ENCODE measurements at places on chromosomes 13 and 19. TPM values are rescaled to one million over a fixed set of nuclear protein-coding genes. Genes with fewer than 3 reads are reported as not detected.
A peak's percentile ranks its signal among the peaks of the same experiment; 100 is the strongest.

DNA sequence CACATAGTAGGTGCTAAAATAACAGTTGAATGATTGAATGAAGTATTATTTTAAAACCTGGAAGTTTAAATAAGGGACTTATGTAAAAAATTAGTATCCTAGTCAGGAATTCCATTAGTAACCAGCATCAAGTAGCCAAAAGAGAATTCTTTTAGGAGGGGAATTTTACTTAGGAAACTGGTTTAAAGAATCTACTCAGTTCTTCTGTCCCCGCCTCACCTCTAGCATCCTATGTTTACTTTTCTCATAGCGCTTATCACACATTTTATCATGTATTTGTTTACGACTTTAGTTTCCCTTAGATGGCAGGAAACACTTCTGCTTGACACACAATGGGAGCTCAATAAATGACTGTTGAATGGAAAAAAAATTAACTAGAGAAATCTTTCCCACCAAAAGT lies 229.0 kb downstream of the KLF5 start:
- no peak overlapping the region for H3K4me3 ChIP-seq
- H3K27ac ChIP-seq, result no peak overlapping the region
- DNase-seq, result no peak
- no peaks in the 10 kb centered on the region for H3K27me3 ChIP-seq

DNA sequence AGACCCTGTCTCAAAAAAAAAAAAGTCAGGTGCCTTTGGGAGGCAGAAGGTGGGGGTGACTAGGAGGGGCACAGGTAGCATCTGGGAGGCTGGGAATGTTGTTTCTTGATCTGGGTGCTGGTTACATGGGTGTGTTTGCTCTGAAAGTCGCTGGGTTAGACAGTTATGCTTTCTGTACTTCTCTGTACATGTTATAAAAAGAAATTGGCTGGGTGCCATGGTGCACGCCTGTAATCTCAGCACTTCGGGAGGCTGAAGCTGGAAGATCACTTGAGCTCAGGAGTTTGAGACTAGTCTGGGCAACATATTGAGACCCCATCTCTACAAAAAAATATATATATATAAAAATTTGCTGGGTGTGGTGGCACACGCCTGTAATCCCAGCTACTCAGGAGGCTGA lies 15.1 kb downstream of the NOSIP start:
- no peaks in the 10 kb centered on the region for H3K36me3 ChIP-seq
- no peak for DNase-seq
- H3K4me1 ChIP-seq, result peaks cover under 1% of the 10 kb centered on the region
- H3K27me3 ChIP-seq, result no peaks in the 10 kb centered on the region
- H3K4me3 ChIP-seq, result no peak overlapping the region
- no peak overlapping the region for H3K27ac ChIP-seq

GRCh38 chr19:18985257-18985656 lies 44.2 kb upstream of the HOMER3 start:
- H3K4me3 ChIP-seq, result no peak overlapping the region
- no peaks in the 10 kb centered on the region for H3K36me3 ChIP-seq
- no peaks in the 10 kb centered on the region for H3K4me1 ChIP-seq
- H3K27me3 ChIP-seq, result no peaks in the 10 kb centered on the region
- no peak overlapping the region for H3K27ac ChIP-seq

DNA sequence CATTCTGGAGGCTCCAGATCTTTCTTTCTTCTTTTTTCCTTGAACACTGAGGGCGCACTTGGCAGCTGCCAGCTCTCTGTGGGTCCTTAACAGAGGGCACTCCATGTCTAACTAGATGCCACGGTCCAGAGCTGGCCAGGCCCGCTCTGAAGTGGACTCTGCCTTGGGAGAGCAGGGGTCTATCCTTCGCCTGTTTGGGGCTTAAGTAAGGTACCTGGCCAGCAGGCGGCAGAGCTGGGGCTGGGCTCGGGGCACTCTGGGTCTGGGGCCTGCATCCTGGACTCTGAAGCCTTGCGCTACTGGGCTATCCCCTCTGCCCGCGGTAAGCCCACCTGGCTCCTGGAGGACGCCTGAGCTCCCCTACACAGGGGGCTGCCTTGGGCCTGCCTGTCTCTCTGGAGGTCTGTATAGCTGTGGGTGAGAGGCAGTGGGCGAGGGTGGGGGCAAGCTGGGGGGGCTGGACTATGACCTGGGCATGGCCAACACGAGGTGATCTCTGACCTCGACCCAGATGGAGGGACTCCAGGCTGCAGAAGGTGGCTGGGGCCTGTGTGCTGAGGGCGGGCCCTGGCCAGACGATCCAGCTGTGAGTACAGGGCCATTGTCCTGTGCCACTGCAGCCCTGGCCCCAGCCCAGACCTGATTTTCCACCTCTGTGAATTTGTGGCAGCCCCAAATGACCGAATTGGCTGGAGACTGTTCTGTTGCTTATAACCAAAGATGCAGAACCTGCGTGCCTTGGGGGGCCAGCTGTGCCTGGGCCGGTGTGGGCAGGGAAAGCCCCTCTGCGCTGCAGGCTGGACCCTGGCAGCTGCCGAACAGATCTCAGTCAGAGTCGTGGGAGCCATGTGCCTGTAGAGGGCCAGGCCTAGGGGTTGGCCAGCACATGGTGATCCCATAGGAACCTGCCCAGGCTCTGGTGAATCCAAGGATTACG lies 26.5 kb downstream of the CEBPG start:
- no peaks in the 10 kb centered on the region for H3K36me3 ChIP-seq
- peak; percentile 81 for DNase-seq
- H3K4me1 ChIP-seq, result peaks cover 6% of the 10 kb centered on the region
- H3K27ac ChIP-seq, result peak overlapping the region; percentile 49
- no peak overlapping the region for H3K4me3 ChIP-seq

GRCh38 chr19:53898636-53899341 lies 10.3 kb upstream of the CACNG7 start:
- no peaks in the 10 kb centered on the region for H3K36me3 ChIP-seq
- no peaks in the 10 kb centered on the region for H3K4me1 ChIP-seq
- no peak overlapping the region for H3K4me3 ChIP-seq
- no peak for DNase-seq
- H3K27me3 ChIP-seq, result no peaks in the 10 kb centered on the region

DNA sequence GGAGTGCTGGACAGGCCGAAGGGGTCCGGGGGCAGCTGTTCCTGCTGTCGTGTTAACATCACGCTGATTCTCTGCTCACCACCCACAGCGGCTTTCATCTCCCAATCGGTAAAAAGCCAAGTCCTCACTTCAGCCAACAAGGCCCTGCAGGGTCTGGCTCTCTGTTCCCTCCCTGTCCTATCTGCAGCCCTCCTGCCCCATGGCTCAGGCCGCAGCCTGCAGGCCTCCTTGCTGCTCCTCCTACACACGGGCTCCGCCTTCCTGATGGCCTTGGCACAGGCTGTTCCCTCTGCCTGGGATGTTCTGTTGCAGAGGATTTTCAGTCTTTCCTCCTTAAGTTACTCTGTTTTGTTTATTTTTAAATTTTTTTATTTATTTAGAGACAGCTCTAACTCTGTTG lies 22.2 kb downstream of the FUZ start:
- no peaks in the 10 kb centered on the region for H3K4me1 ChIP-seq
- H3K27me3 ChIP-seq, result no peaks in the 10 kb centered on the region

DNA sequence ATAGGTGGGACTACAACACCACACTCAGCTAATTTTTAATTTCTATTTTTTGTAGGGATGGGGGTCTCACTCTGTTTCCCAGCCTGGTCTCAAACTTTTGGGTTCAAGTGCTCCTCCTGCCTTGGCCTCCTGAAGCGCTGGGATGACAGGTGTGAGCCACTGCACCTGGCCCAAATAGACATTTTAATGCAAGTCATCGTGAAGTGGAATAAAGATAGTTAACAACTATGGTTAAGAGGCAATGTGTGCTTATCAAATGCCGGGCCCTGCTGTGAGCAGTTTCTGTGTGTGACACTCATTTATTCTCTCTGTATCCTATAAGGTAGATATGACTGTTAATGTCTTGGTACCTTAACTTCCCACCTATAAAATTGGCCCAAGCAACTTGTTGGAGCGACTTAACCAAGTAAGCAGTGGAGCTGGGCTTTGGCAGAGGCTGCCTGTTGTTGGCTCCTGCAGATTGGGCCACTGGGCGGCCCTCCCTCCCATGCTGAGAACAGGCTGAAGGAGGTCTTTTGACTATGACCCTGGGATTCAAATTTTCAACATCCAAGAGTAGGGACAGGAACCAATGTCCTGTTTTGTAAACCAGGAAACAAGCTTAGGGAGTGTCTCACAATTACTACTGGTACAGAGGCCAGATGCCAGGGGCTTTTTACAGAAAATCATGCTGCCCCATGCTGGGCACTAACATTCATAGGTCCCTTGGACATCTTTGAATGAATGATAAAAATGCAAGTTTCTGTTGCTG lies 450.7 kb downstream of the TSHZ3 start:
- no peak overlapping the region for H3K27ac ChIP-seq
- H3K4me3 ChIP-seq, result no peak overlapping the region
- peak; percentile 49 for DNase-seq
- no peaks in the 10 kb centered on the region for H3K36me3 ChIP-seq
- peaks cover 13% of the 10 kb centered on the region for H3K4me1 ChIP-seq
- no peaks in the 10 kb centered on the region for H3K27me3 ChIP-seq

- no peaks in the 10 kb centered on the region for H3K27me3 ChIP-seq
- H3K27ac ChIP-seq, result no peak overlapping the region
- H3K4me1 ChIP-seq, result no peaks in the 10 kb centered on the region
- no peak for DNase-seq
- no peak overlapping the region for H3K4me3 ChIP-seq
- H3K36me3 ChIP-seq, result no peaks in the 10 kb centered on the region
Measured at GRCh38 chr13:41928323-41928722, 32.6 kb downstream of the VWA8 start.

- peak overlapping the region; percentile 74 for H3K27ac ChIP-seq
- no peak overlapping the region for H3K4me3 ChIP-seq
- DNase-seq, result peak; percentile 17
- H3K4me1 ChIP-seq, result peaks cover 40% of the 10 kb centered on the region
- H3K36me3 ChIP-seq, result no peaks in the 10 kb centered on the region
- H3K27me3 ChIP-seq, result no peaks in the 10 kb centered on the region
Measured at GRCh38 chr19:31075146-31075655, 274.0 kb downstream of the TSHZ3 start.

GRCh38 chr19:11860721-11861120 lies 12.2 kb downstream of the ZNF439 start:
- no peaks in the 10 kb centered on the region for H3K4me1 ChIP-seq
- no peak overlapping the region for H3K27ac ChIP-seq
- DNase-seq, result no peak
- no peaks in the 10 kb centered on the region for H3K27me3 ChIP-seq
- H3K4me3 ChIP-seq, result no peak overlapping the region

GRCh38 chr13:26474286-26474685 lies 83.2 kb upstream of the WASF3 start:
- H3K36me3 ChIP-seq, result no peaks in the 10 kb centered on the region
- H3K27me3 ChIP-seq, result no peaks in the 10 kb centered on the region
- H3K4me3 ChIP-seq, result no peak overlapping the region
- H3K4me1 ChIP-seq, result no peaks in the 10 kb centered on the region

DNA sequence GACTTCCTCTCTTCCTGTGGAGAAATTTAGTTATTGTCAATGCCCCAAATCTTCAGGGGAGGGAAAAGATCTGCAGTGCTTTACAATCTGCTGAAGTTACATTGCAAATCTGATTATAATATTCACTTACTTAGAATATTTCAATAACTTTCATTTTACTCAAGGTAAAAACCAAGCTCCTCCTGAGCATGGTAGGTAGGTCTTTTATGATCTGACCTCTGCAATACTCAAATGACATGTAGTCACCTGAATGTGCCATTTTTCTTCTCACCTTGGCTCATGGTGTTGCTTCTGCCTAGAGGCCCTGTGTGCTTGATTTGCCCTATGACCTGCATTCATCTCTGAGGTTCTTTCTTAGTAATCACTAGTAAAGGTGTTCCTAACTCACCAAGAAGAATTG lies 331.4 kb downstream of the HS6ST3 start:
- no peaks in the 10 kb centered on the region for H3K36me3 ChIP-seq
- H3K27me3 ChIP-seq, result no peaks in the 10 kb centered on the region
- no peak overlapping the region for H3K27ac ChIP-seq
- no peaks in the 10 kb centered on the region for H3K4me1 ChIP-seq
- DNase-seq, result no peak

DNA sequence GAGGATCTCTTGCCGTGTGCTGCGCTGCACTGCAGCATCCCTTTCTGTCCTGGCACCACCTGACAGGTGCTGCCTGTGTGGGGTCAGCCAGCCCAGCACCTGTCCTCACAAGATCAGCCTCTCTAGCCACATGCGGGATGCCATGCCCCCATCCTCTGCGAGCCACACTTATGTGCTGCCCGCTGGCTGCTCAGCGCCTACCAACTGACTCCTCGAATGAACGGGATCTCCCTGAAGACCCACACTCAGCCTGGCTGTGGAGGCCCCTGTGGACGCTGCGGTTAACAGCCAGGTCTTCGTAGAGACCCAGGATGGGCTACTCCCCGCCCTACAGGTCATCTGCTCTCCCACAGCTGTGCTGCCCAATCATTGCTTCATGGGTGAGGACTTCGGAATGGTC lies 106.1 kb downstream of the DOCK9 start:
- no peak overlapping the region for H3K4me3 ChIP-seq
- H3K27me3 ChIP-seq, result no peaks in the 10 kb centered on the region
- H3K27ac ChIP-seq, result no peak overlapping the region

DNA sequence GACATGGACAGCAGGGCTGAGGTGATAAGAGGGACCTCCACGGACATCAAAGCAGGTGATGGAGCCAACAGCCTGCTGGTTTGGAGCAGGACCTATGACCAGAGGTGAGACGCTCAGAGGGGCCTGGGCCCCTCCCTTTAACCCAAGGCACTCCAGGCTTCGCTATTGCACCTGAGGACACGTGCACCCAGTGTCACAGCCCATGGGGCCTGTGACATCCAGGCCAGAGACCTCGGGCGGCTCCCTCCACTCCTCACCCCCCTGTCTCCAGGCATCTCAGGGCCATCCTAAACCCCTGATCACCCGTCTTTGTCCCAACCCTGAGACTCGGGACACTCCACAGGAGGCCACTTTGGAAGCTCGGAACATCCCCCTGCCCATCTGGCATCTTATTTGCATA lies 12.9 kb downstream of the ADGRE5 start:
- H3K4me3 ChIP-seq, result no peak overlapping the region
- H3K36me3 ChIP-seq, result peaks cover 9% of the 10 kb centered on the region
- no peak overlapping the region for H3K27ac ChIP-seq
- no peaks in the 10 kb centered on the region for H3K4me1 ChIP-seq

DNA sequence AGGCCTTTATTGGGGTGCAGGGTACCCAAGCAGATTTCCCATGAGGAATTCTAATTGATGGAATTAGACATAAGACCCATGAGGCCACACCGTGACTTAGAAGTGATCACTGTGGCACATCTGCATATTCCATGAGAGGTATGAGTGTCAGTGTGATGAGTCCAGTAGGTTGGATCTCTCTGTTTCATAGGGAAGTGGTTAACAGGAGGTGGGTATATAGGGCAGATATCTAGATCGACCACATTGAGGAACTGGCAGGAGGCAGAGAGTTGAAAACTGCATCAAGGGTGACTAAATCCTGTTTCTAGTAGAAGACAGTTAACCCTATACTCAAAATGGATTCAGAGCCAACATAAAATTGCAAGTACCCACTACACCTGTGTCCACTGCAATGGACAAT lies 68.6 kb upstream of the MIR17HG start:
- no peak for DNase-seq
- H3K4me3 ChIP-seq, result no peak overlapping the region
- no peaks in the 10 kb centered on the region for H3K36me3 ChIP-seq
- no peak overlapping the region for H3K27ac ChIP-seq

UBE2L5 gene
- not detected for total RNA-seq

LRFN3 gene
- total RNA-seq, result 15.5 TPM

TTC9B gene
- not detected for total RNA-seq

GPR4 gene
- total RNA-seq, result 4.9 TPM

OR4F17 gene
- total RNA-seq, result not detected

FFAR2 gene
- not detected for total RNA-seq

ZNF763 gene
- 10.7 TPM for total RNA-seq

Data from thyroid gland (tissue), 4 donors.